ENCODE measurements at places on chromosomes 7 and 10. TPM values are rescaled to one million over a fixed set of nuclear protein-coding genes. Genes with fewer than 3 reads are reported as not detected.

- no peak for DNase-seq
Measured at GRCh38 chr7:98949336-98950044, 71.2 kb downstream of the TRRAP start.

The HABP2 gene
- total RNA-seq = not detected

The CALN1 gene
- not detected for total RNA-seq

DNA sequence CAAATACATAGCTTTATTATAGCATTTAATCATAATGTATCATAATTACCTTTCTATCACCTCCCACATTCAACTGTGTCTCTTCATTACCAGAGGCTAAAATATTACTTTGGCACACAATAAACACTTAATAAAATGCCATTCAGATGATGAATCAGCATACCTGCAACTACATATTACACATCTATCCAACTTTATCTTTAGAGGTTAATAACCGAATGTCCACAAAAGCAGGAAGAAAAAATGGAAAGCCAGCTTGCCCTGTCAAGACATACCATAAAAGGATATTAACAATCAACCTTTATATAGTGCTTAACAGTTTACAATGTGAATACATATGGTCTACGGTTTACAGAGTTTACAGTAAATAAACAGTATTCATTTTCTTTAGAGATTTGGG is 12.7 kb downstream of the CACUL1 start:
- no peak for DNase-seq

DNA sequence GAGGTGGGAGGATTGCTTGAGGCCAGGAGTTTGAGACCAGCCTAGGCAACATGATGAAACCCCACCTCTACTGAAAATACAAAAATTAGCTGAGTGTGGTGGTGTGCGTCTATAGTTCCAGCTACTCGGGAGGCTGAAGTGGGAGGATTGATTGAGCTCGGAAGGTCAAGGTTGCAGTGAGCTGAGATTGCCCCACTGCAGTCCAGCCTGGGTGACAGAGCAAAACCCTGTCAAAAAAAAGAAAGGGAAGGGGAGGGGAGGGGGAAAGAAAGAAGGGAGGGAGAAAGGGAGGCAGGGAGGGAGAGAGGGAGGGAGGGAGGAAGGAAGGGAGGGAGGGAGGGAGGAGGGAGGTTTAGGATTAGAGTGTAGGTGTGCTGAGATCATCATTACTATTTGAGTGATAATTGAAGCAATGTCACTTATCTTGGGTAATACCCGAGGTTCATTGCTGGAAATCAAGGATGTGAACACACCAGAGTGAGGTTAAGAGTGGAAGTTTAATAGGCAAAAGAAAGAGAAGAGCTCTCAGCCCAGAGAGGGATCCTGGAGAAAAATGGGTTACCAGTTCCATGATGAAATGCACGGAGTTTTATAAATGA is 27.6 kb downstream of the VCL start:
- DNase-seq = no peak

Measured in PC-9 (cell line).